ENCODE measurements at places on chromosomes 16 and 17. TPM values are rescaled to one million over a fixed set of nuclear protein-coding genes. Genes with fewer than 3 reads are reported as not detected.

Gene C17orf107
- total RNA-seq = 2.6 TPM

Gene MEOX1
- total RNA-seq = 12.5 TPM

Gene TMC5
- total RNA-seq = not detected

Gene KRTAP2-1
- not detected for total RNA-seq

Gene CDYL2
- 1.6 TPM for total RNA-seq

Gene CDH15
- 124 TPM for total RNA-seq

Gene MT1E
- total RNA-seq = 18.8 TPM

Gene PRR14
- total RNA-seq = 6.8 TPM

Gene CXCL16
- total RNA-seq = 1.6 TPM

Gene EPN3
- not detected for total RNA-seq

Gene DNAI2
- total RNA-seq = not detected

Gene NLE1
- total RNA-seq = 13.6 TPM

Gene SDR42E2
- not detected for total RNA-seq

Gene BCKDK
- total RNA-seq = 8.9 TPM
